ENCODE measurements at places on chromosomes 1 and 21. TPM values are rescaled to one million over a fixed set of nuclear protein-coding genes. Genes with fewer than 3 reads are reported as not detected.

Gene SLC22A15
- total RNA-seq, result 1.5 TPM

Gene FYB2
- total RNA-seq, result not detected

Gene ADCY10
- total RNA-seq, result not detected

Gene AQP10
- not detected for total RNA-seq

Gene TMEM269
- not detected for total RNA-seq

GRCh38 chr1:182682898-182683501, 1.4 kb downstream of the RGS8 start:
- no peak for DNase-seq

DNA sequence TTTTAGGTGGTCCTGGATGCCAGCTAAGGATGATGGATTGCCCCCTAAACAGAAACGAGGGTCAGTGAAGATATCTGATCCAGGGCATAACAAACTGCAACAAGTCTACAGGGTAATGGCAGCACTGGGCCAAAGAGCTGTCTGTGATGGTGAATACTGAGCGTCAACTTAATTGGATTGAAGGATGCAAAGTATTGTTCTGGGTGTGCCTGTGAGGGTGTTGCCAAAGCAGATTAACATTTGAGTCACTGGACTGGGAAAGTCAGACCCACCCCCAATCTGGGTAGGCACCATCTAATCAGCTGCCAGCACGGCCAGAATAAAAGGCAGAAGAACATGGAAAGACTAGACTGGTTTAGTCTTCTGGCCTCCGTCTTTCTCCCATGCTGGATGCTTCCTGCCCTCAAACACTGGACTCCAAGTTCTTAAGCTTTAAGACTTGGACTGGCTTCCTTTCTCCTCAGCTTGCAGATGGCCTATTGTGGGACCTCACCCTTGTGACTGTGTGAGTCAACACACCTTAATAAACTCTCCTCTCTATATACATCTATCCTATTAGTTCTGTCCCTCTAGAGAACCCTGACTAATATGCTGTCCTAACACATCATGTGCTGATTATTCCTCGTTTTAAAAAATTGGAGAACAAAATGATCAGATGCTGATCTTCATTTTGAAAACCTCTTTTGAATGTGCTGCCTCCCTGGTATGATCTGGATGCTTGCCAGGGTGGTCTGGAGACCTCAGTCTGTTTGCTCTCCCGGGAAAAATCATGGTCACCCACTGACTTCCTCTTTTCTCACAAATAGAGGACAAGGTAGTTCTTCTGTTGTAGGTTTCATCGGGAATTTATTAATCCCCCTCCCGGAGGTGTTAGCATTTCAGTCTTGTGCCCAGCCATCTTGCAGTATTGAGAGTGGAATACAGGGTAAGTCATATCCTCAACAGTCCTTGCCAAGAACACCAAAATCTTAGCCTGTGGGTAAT, 234.7 kb downstream of the SETD4 start:
- no peak for DNase-seq

DNA sequence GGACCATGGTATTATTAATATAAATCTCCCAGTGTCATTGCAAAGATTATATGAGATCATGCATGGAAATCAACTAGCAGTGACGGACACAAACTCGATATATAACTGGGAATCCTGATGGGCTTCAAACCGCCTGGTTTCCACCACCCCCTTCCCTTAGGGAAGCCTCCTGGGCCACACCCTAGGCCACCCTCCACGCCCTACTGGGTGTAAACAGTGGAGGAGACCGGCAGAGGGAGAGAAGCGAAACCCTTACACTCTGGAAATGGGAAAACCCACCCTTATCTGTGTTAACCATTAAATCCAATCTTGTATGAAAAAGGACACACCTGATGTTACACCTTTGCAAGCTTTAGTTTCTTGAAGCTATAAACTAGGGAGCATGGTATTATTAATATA, 595 bp upstream of the ZNHIT6 start:
- DNase-seq, result no peak

GRCh38 chr1:12604114-12604874, 13.7 kb downstream of the DHRS3 start:
- peak; percentile 89 for DNase-seq

DNA sequence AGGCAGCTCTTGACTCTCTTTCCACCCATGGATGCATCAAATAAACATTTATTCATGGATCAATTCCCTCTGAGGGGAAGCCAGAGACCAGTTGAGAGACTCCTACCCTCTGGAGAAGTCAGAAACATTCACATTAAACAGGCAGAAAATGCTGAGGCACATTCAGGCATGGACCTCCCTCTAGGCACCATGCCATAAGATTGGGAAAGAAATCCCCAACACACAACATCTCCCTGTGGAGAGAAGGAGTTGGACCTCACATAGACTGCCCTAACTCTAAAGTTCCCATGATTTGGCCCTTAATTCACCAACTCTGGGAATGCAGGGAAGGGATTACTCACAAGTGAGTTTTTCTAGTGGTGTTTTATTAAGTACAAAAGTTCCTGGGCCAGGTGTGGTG, 415.3 kb upstream of the C1orf87 start:
- no peak for DNase-seq

GRCh38 chr1:8120693-8121260, 94.7 kb upstream of the ERRFI1 start:
- DNase-seq, result no peak

DNA sequence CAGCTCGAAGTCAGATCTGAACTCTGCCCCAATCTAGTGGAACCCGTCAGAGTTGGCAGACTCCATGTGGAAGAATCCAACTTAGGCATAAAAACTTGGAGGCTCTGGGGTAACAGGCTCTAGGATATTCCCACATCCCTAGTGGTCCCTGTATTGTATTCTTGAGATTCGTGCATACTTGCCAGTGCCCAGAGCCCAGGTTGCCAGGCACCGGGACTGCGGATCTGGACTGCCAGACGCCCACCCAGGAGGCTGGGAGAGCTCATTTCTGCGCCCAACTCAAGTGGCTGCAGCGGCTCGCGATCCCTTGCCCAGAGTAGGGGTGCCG, 1.1 kb downstream of the GRIK1 start:
- DNase-seq, result no peak

DNA sequence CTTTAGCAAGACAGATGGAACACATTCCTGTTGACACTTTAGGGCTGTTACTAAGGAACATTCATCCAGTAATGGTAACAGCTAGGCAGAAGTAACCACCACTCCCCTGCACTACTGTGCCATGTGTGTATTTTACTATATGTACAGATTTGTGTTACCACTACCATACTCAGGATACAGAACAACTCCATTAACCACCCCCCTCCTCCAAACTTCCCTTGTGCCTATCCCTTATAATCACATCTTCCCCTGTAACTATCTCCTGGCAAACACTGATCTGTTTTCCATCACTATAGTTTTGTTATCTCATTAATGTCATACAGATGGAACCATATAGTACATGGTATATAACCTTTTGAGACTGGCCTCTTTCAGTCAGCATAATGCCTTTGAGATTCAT, 3.9 kb upstream of the POU2F1 start:
- DNase-seq, result no peak

DNA sequence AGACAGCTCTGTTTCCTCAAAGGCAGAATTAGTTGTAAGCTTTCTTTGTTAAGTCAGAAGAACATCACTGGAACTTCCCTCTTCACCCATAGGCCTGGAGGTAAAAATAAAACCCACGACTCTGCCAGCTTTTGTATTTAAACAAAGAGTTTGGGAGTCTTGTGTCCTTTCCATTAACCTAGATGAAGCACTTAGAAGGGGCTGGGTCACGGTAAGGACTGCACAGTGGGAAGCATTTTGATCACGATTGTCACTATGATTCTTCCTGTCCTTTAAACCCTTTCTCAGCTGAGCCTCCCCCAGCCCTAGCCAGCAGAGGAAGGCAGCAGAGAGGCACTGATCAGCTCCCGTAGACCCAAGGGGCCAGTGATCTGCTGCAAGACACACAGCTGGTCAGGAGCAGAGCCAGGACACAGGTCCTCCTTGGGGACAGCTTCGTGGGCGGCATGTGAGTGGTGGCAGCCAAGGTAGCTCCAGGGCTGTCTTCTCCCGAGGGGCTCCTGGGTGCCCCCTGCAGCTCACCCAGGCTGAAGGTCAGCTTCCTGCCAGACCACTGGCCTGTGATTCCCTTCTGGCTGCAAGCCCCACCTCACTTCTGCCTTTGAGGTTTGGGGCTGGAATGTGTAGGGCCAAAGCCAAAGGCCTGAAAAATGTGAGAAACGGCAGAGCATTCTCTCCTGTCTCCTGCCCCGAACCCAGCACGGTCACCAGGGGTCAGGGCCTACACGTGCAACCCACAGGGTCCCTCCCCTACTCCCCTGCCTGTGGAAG, 4.0 kb upstream of the LAPTM5 start:
- no peak for DNase-seq

DNA sequence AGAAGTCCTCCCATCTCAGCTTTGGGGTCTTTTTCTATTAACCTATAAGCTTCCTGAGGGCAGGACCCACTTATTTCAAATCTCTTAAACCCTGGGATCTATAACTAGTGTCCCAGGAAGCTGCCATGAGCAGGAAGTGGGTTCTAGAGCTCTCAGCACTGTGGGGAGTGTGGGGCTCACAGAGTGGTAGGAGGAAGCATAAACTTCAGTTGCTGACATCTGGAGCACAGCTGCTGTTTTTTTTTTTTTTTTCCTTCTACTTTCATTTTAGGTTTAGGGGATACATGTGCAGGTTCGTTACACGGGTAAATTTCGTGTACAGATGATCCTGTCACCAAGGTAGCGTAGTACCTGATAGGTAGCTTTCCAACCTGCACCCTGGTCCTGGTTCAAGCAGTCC, 59.3 kb downstream of the AK4 start:
- DNase-seq, result no peak

GRCh38 chr21:23690316-23690715, 1917.0 kb downstream of the MRPL39 start:
- no peak for DNase-seq
